Stimulated activated CD4-positive, alpha-beta T cell treated with anti-CD3 and anti-CD28 coated beads, Interleukin-1b, Interleukin-23, amount 100 ng/mL, for 1 hour (primary cell): ENCODE measurements at places on chromosomes 1 and 21.

DNA sequence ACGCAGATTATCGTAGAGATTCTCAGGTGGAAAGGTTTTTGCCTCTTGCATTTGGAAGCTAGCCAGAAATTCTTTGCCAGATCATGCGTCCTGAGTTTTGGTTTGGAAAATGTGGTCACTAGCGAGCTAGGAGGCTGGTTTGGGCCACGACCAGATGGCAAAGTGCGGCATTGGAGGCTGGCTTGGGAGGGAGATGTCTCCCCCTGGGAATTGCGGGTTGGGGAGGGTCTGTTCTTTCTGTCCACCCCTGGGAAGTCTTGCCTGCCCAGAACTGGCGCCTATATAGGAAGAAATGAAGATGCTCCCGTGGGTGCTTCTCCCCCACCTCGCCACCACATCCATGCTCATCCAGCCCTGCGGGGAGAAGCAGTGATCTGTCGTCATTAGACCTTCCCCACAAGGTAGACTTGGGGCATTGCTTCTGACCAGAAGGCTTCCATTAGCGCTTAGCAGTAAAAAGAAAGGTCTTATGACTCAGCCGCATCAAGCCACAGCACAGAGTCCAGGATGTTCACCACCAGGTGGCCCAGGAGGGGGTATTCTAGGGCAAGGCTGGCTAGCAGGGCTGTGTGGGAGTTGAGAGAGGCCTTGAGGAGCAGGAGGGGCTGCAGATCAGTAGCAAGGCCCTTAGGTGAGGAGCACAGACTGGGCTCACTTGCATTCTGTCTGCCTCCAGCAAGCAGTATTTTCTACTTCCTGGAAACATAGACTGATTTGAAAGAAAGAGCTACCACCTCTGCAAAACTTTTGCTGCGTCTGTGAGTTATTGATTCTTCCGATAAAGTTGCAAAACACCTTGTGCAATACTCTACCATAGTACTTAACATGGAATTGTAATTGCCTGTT is 1.5 kb upstream of the PTP4A2 start:
- no peak for DNase-seq

GRCh38 chr1:3067671-3068563 is 1.1 kb upstream of the PRDM16 start:
- DNase-seq = no peak

DNA sequence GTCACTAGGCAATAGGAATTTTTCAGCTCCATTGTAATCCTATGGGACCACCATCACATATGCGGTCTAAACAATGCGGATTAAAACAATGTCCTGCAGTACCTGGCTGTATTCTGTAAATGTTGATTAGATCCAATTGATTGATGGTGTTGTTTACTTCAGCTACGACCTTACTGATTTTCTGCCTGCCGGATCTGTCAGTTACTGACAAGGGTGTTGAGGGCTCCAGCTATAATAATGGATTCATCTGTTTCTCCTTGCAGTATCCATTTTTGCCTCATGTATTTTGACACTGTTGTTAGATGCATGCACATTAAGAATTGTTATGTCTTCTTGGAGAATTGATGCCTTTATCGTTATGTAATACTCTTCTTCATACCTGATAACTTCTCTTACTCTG is 39.0 kb downstream of the RAP1A start:
- DNase-seq = no peak

DNA sequence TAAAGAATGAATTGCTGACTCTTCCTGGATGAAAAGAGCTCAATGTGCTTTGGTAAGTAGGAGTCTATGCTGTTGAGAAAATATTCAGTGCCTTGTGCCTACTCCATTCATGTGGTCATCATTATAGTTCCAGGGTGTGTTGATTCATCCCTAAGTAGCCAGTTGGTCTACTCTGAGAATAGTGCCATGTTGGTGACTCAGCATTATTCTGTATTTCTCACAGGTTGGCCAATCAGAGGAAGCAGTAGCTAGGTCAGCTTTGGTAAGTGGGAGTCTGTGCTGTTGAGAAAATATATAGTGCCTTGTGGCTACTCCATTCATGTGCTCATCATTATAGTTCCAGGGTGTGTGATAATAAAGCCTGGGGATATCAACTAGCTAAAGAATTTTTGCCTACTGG is 397.3 kb downstream of the AGBL4 start:
- DNase-seq = no peak

DNA sequence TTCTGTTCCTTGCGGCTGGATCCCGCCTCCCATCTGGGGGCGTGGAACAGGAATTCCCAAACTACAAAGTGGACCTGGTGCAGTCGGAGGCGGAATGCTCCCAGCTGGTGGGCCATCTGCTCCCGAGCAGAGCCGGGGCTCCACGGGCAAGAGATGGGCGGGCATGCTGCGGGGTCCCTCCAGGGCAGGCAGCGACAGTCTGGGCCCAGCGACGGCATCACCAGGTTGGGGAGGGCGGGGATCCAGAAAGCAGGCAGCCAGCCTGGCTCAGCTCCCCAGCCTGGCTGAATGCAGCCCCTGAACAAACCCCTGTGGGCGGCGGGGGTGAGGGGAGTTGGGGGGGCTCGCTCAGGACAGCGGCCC is 3.6 kb downstream of the MEGF6 start:
- no peak for DNase-seq

- DNase-seq = no peak
Measured at GRCh38 chr21:46083791-46084561, 13.9 kb upstream of the COL6A2 start.

GRCh38 chr1:26161415-26162219 is 2.7 kb downstream of the FAM110D start:
- DNase-seq = no peak

- no peak for DNase-seq
Measured at GRCh38 chr21:28949318-28949717, 43.4 kb downstream of the LTN1 start.

GRCh38 chr1:46026531-46026930 is 105.9 kb downstream of the PIK3R3 start:
- no peak for DNase-seq

GRCh38 chr1:231020816-231021215 is 19.2 kb downstream of the FAM89A start:
- DNase-seq = no peak

- no peak for DNase-seq
Measured at GRCh38 chr1:21020151-21020550, 156.5 kb downstream of the EIF4G3 start.

DNA sequence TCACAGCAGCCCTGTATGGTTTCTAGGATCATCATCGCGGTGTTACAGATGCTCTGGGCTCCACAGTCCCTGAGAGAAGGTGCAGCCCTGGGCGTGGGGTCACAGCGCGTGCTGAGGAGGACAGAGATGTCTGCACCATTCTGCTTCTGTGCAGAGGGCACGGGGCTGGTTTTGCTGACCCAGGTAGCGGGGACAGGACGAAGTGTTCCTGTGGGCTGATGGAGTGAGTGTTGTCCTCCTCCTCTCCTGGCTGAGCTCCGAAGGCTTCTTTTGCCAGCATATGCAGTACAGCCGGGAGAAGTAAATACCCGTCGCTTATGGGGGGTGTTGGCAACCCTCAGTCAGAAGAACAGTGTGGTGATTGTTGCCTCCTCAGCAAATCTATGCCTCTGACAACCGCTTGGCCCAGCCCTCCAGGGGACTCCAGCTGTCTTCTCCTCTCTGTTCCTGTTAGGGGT is 101.5 kb downstream of the DDX20 start:
- no peak for DNase-seq

DNA sequence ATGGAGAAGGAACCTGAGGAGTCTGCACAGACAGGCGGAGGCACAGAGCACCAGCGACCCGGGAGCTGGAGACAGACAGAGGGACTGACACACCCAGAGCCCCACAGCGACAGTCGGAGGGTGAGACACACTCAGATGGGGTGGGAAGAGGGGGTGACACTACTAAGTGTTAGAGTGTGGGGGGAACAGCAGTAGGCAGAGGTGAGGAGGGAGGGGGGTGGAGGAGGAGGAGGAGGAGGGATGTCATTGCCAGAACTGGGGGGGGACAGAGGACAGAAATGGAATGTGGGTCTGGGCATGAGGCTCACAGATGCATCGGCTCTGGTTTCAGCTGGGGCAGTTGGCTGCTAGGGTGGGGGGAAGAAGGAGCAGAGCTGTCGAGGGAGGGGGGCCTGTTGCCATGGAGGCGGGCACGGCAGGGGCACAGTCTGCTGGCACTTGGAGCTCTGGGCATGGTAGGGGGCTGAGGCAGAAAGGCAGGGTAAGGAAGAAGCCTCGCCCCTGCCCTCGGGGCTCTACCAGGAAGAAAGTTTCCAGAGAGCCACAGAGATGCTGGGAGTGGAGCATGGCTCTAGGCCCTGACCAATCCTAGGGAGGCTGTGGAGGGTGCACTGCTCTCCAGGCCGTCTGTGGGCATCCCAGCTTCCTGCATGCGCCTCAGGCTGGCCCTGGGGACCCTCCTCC is 37.3 kb downstream of the AHDC1 start:
- no peak for DNase-seq

DNA sequence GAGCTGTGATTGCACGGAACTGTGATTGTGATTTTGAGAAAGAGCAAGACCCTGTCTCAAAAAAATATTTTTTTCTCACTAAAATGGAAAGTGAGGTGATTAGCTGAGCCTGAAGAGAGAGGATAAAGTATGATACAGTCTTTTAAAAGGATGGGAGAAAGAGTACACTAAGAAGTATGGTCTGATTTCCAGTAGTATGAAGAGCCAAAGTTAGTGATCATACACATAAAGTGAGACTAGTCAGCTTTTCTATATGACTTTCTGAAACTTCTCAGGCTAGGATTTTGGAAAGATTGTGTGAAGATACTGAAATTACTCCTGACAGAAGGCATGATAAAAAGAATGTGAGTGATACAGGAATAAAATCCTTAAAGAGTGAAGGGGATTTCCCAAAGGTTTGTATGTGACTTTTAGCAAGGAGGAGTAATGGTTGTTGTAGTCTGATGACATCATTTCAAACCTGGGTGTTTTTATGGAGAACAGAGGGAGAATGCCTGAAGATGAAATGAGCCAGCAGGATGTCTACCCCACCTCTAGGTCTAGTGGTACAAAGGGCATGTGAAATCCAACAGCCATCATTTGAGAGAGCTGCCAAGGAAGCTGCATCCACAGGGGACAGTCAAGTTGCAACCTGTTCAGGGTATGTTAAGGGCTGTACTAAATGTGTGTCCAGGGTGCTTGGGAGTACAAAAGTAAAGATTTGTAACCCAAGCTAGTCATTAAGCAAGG is 157.7 kb downstream of the PIK3R3 start:
- DNase-seq = no peak

- no peak for DNase-seq
Measured at GRCh38 chr1:1243266-1243660, 3.3 kb downstream of the C1QTNF12 start.

GRCh38 chr1:82485591-82486369 is 685.0 kb downstream of the ADGRL2 start:
- DNase-seq = no peak

GRCh38 chr1:192512426-192513162 is 63.0 kb upstream of the RGS1 start:
- DNase-seq = no peak

DNA sequence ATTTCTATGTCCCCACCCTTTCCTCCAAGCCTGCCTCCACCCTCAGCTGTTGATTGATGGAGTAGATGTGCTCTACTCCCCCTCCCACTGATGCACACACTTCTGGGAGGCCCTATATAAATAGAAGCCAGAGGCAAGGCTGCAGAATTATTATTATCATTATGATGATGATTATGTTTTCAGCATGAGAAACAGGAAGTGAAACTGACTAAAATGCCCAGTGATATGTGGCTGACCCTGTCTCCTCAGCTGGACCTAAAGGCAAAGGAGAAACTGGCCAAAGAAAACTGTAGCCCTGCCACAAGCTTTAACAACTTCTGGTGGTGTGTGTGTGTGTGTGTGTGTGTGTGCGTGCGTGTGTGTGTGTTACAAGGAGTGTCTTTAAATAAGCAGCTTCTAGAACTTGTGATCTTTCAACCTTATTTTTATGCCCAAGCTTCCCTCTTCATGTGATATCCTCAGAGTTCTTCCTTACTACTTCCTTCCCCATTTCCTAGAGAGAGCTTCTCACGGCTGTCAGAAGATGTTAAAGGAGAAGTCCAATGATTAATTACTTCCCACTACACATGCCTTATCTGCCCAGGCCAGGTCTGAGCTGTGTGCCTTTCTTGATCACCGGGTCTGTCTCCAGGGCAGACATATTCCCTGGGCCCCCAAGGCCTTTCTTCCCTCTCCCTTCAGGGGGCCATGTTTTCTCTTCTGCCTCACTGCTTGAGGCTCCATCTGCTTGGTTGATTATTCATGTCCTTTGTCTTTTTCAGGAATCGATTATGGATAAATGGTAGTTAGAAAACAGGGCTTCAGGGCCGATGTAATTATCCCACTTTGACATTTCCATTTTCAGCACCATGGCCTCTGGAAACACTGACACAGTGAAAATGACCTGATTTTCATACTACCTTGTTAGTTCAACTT is 11.6 kb upstream of the MAPKAPK2 start:
- no peak for DNase-seq

- no peak for DNase-seq
Measured at GRCh38 chr1:167522246-167522645, 3.9 kb upstream of the CD247 start.

DNA sequence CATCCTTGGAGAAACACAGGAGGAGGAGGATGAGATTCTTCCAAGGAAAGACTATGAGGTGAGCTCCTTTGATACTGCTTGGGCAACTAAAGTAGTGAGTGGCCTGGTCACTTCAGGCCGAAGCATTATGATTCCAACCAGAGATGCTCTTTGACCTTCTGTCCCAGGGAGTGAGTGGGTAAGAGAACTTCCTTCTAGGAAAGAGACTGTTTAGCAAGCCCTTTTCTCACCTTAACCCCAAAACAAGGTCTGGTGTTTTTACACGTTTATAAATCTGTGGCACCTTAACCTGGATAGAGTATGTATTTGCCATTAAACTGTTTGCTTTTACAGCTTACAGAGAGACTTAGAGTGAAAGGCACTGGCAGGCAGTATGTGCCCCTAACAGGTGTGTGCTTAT is 1.1 kb downstream of the CLCN6 start:
- no peak for DNase-seq

DNA sequence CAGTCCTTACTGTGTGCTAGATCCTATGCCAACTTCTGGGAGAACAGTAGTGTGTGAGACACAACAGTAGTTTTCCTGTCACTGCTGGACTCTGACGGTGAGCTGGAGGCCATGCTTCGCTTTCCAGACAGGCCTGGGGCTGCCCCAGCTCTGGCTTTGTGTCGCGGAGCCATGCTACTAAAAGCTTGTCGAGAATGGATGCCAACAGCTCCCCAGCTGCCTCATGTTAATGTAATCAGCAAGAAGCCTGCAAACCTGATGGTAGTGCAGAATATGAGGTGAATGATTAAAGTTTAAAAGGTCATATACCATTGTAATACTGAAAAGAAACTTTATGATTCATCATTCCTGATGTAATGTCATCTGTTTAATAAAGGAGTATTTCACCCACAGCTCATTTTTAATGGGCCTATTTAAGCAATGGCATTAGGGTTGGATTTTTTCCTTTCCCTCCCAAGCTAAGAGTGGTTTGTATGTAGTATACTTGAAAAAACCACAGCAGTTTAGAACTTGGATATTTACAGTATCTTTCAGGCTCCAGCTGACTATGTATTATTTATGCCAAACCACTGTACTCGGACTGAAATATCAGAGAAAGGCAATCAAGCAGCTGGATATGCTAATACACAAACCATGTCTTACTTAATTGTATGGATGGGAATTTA is 343.0 kb downstream of the NUF2 start:
- DNase-seq = no peak
